ENCODE measurements at places on chromosomes 2 and 18.

DNA sequence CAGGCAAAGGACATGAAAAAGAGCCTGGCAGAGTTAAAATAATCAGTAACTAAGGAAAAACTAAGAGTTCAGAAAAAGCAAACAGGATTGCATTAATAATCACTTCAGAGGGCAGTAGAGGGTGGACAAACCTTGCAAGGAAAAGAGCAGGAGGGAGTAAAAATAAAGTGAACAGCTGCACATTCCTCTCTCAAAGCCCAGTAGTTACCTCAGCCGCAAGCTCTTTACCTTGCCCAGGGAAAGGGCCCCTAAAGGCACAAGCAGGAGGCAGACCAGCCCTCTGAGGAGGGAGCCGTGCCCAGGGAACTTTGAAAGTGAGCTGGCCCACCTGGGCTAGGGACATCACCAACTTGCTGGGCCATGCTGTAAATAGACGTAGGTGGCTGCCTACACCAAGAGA, 196.9 kb downstream of the C1D start:
- DNase-seq: no peak

DNA sequence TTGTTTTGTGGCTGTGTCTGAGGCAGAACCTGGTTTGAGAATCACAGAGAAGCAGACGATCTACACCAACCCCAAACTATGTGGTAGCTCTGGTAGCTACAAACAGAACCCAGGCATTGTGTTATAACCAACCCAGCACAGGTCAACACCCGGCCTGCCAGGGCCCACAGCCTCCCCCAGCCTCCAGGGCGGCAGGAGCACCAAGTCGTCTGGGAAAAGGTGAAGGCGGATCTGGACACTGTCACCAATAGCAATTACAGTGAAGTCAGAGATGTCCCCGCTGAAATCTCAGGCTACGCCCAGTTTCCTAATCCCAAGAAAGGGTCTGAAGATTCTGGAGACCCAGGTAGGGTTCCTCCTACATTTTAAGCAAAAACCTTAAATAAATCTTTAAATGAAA, 3.6 kb downstream of the HJURP start:
- DNase-seq: no peak

GRCh38 chr2:11655495-11655894, 14.5 kb downstream of the NTSR2 start:
- no peak for DNase-seq

DNA sequence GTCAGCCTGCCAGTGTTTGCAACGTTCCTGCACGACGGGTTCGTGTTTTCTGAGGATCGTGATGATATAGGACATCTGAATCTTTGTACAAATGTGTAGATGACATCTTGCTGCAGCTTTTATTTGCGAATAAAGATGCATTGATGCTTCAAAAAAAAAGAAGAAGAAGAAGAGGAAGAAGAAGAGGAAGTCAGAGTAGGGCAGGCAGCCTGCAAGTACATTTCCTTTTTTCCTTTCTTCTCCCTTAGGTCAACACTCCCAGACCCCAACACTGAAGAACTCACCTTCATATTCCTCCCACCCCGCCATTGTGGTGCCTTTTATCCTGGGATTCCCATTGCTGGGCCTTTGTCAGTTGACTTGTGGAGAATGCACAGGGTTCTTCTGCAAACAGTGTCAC, 91.5 kb downstream of the FHOD3 start:
- DNase-seq: no peak

GRCh38 chr2:24461685-24462084, 29.4 kb upstream of the NCOA1 start:
- DNase-seq: no peak

GRCh38 chr2:42141687-42142546, 27.2 kb upstream of the EML4 start:
- no peak for DNase-seq

- no peak for DNase-seq
Observed at GRCh38 chr2:221750316-221750715, 178.2 kb upstream of the EPHA4 start.

DNA sequence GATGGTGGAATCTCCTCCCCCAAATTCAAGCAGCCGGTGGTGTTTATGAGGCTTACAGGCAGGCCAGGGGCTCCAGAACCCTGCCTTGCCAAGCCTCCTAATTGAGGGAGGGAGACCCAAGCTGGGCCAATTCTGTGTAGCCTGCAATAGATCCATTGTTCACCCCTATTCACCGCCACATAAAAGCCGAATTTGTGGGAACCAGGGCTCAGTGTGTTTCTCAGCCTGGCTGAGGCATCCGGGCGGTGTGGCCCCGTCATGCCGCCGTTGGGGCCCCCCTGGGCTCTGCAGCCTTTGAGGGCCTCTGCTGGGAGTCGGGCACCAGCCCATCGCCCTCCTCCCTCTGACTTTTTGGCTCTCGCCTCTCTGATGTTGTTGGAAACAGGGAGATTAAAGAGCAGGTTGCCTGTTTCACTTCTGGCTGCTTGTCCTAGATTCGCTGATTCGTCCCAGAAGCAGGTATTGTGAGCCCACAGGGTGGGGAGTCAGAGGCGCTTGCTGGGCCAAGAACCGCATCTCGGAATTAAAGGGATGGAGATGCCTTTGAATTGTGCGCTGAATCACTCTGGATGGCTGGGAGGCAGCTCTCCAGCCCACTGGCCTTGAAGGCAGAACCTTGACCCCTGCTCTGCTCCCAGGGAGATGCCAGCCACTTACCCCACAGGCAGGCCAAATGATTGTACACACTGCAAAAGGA, 14.7 kb upstream of the OTOS start:
- no peak for DNase-seq

GRCh38 chr2:209523867-209524266, 100.0 kb downstream of the MAP2 start:
- no peak for DNase-seq

- DNase-seq: no peak
Observed at GRCh38 chr18:22387364-22387763, 30.4 kb downstream of the CTAGE1 start.

GRCh38 chr18:33184958-33185357, 255.6 kb downstream of the CCDC178 start:
- peak; percentile 6 for DNase-seq

GRCh38 chr18:61398961-61399705, 65.9 kb downstream of the CDH20 start:
- DNase-seq: no peak

DNA sequence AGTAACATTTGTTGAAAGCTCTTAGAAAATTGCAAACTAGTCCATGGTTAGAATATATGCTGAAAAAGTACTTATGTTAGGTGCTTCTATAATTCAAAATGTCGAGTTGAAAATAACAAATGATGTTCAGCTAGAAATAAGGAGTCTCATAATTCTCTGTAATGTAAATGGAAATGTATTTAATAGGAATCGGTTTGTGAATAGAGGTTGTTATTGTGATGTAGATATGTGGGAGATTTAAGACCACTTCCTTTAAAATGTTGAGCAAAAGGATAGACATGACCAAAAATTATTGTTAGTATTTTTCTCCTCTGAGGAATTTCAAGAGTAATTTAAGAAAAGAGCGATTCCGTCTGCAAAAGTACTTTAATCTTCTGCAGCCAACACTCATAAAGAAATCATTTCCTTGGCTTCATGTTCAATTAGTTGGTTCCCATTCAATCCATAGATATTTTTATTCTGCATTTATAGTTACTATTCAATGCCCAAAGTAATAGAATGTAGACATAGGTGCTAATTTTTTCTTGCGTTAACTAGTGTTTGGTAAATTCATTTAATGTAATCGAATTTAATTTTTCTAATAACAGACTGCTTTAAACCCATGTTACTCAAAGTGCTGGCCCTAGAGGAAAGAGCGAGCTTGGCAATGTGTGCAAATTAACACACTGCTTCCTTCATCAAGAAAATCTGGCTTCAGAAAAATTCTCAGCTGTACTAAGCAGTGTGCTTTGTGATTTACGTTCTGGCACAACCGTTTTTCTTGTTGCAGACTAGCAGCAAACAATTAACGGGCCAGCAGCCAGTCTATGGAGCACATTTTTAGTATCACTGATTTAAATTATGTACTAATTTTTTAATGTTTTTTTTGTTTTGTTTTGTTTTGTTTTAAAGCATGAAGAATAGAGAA, 32.2 kb downstream of the FN1 start:
- DNase-seq: no peak

DNA sequence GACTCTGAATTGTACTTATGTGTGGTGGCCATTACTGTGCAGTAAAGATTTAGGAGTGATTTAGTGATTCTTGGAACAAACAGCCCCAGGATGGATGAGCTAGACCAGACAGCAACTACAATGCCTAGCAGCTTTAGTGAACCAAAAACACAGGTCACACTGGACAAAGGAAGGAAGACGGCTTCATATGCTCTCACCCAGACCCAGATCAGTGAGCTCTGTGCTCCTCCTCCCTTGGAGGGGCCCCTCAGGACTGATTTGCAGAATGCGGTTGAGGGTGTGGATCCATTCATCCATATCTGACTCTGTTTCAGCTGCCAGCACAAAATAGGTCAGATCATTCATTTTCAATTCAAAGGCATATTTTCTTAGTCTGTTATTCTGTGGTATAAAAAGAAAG, 159.7 kb upstream of the CCDC195 start:
- DNase-seq: no peak

GRCh38 chr2:43515807-43516497, 79.9 kb downstream of the THADA start:
- no peak for DNase-seq

GRCh38 chr2:217947383-217948350, 55.1 kb downstream of the TNS1 start:
- peak; percentile 47 for DNase-seq

- DNase-seq: no peak
Observed at GRCh38 chr2:189013031-189013430, 38.9 kb downstream of the COL3A1 start.

DNA sequence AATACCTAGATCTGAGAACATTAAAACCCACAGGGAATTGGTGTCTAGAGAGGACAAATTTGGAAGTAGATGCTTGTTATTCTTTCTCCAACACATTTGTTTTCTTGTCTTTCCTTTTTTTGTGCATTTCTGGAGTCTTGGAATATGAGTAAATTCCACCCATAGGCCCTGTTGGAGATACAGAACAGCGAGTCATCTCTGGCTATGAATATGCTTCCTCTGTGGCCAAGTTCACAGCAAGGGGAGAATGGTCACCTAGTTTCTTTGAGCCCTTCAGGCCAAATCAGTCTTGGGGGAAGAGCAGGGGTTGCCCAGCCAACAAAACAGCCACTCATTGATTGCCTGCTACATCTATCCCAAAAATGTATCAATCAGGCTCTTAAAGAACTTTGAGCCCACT, 31.3 kb downstream of the SP140L start:
- no peak for DNase-seq

DNA sequence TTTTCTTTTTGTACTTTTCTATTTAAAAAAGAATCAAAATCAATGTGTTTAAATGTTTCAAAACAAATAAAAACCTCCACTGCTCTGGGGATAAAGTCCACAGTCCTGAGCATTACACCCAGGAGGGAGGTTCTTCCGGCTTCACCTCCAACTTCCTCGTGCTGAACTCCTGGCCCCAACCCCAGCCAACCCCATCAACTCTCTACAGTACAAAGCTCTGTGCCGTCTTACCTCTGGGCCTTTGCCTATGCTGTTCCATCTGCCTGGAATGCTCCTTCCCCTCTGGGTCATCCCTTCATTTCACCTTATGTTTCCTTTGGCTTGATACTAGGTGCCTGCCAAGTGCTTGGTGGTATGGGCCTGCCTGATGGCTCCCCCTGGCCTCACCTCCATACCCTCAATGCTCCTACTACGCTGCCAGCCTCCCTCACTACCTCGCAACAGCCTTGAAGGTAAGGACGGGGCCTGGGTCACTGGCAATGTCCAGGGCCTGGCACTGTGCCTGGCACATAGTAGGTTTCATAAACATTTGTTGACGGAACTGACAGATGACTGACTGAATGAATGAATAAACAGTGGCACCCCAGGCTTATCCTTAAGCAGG, 28.8 kb downstream of the SDC1 start:
- no peak for DNase-seq

- DNase-seq: peak; percentile 20
Observed at GRCh38 chr18:36095936-36096519, 28.7 kb upstream of the RPRD1A start.

DNA sequence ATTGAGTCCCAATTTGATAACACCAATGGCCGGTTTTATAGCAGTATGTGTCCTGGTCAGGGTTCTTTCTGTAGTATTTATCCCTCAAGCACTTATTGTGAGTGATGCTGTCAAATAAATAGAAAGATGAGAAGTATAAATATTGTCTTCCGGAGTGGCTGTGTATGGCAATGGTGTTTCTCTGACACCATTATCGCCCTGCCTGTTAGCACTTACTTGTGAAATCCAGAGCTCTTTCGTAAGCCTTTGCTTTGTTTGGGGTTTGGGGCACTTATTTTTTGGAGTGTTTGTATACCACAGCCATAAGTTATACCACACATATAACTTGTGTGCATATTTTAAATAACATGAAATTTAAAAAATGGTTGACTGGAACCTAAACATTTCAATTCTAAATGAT, 29.3 kb downstream of the CD8B2 start:
- no peak for DNase-seq

GRCh38 chr18:27404855-27405254, 219.7 kb upstream of the CHST9 start:
- no peak for DNase-seq

- DNase-seq: no peak
Observed at GRCh38 chr2:239331560-239331959, 69.3 kb downstream of the HDAC4 start.

GRCh38 chr2:157785200-157785599, 90.9 kb downstream of the ACVR1 start:
- DNase-seq: no peak

DNA sequence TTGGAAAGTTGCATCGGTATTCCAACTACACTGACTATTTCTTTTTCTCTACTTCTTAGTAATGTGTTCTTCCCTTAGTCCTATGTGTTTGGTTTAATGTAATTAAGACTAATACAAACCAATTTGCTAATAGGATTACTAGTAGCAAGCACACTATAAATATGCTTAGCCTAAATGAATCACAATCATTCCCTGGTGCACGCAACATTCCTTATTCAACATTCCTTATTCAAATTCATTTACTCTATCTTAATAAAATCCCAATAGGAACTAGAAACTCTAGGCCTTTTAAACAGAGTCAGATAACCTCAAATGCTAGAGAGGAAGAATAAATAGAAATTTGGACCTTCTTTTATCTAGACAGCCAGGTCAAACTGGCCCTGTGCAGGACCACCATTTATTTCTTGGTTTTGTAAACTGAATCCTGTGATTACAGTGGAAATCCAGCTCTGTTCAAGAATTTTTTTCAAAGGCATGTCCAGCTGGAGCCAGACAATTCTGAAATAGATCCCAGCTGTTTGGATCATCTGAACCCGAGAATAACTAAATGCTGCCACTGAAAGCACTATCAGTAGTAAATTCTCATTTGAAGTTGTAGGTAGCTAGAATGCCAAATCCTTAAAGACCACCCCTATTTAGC, 103.1 kb downstream of the PPP1R1C start:
- DNase-seq: no peak

- DNase-seq: no peak
Observed at GRCh38 chr2:2901384-2902345, 476.0 kb downstream of the EIPR1 start.

- DNase-seq: no peak
Observed at GRCh38 chr18:33761363-33761762, 183.3 kb downstream of the ASXL3 start.

DNA sequence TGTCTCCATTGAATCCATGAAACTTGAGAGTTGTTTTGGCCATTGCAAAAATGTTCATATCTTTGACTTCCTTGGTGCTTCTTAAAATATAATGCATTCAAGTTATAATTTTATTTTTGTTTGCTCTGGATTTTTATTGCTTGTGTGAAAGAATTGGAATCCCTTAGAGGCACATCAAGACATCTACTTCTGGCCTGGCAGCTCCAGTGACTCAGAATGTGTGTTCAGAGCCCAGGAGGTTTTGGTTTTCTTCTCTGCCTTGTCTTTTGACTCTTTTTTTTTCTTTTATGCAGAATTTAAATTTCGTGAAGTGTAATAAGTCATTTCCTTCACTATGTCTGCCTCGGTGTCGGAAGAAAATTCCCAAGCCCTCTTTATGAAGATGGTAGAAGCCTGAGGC, 180.2 kb downstream of the LTBP1 start:
- no peak for DNase-seq
